Liver (tissue), 10 donors: ENCODE measurements at places on chromosomes 7 and 10. TPM values are rescaled to one million over a fixed set of nuclear protein-coding genes. Genes with fewer than 3 reads are reported as not detected.

DNA sequence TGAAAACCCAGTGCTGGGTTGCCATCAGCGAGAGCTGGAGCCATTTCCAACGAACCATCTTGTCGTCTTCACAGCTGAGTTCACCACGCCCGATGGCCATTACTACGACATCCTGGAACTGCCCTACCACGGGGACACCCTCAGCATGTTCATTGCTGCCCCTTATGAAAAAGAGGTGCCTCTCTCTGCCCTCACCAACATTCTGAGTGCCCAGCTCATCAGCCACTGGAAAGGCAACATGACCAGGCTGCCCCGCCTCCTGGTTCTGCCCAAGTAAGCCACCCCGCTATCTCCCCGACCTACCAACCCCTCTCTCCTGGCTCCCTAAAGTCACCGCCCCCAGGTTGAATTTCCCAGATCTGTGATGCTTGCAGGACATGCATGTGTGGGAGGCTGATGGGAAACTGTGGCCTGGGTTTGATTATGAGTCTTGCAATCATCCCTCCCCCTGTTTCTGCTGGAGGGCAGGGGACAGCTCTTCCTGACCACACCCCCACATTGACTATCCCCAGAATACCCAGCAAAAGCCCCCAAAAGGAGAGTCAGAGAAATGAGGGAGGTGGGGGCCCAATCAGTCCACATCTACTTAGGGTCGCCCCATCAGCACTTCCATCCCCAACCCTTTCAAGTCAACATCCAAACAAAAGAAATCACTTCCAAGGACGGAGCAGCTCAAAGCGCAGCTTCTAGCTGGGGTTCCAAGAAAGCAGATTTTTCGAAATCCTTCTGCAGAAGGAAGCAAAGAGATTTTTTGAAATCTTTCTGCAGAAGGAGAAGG, 6.9 kb downstream of the SERPINE1 start:
- no peak for DNase-seq

DNA sequence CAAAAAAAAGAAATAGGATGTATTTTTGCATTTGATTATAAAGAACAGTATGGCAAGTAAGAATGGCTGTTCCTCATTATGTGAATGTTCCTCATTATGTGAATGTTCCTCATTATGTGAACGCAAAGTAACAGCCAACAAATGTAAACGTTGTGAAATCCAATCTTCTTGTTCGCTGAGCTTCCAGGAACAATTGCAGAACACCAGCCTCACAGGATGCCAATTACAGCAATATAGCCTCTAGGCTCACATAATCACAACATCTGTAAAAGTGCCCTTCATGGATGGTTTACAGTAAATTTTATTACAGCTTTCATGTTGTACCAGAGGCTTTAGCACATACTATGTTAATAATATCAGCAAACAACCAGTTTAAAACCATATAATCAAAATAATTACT, 71.6 kb downstream of the THSD7A start:
- no peak for DNase-seq

GRCh38 chr10:113381416-113381815, 171.4 kb upstream of the HABP2 start:
- DNase-seq, result no peak

DNA sequence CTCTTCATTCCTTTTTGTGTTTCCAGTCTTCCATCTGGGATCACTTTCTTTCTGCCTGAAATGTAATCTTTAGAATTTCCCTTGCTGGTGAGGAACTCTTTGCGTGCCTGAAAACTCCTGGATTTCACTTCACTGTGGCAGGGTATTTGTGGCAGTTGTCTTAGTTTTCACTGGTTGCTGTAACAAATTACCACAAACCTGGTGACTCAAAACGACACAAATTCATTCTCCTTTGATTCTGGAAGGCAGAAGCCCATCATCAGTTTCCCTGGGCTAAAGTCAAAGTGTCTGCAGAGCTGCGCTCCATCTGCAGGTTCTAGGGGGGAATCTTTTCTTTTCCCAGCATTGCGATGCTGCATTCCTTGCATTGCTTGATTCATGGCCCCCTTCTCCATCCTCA, 109.3 kb downstream of the RBM20 start:
- DNase-seq, result no peak

- no peak for DNase-seq
These were observed 408.1 kb downstream of the AUTS2 start for GRCh38 chr7:70006261-70006920.

HOXA7 gene
- not detected for polyA plus RNA-seq

FBXO24 gene
- 0.32 TPM for polyA plus RNA-seq
